Glomerular endothelial cell (primary cell): ENCODE measurements at places on chromosomes 3 and 15. TPM values are rescaled to one million over a fixed set of nuclear protein-coding genes. Genes with fewer than 3 reads are reported as not detected.

The ZNF106 gene
- 28.5 and 34.4 TPM in 2 replicates for total RNA-seq

The ALDH1L1 gene
- not detected in 2 replicates for total RNA-seq

The ATP13A5 gene
- total RNA-seq = not detected in 2 replicates

The AADAC gene
- total RNA-seq = 1.6 and 4.3 TPM in 2 replicates

The OR5K2 gene
- not detected in 2 replicates for total RNA-seq

The GNAI2 gene
- 893 and 1,142 TPM in 2 replicates for total RNA-seq

The NISCH gene
- 90.7 and 113 TPM in 2 replicates for total RNA-seq

The BRK1 gene
- 156 and 202 TPM in 2 replicates for total RNA-seq

The CYP1A1 gene
- 2.0 and 3.7 TPM in 2 replicates for total RNA-seq

The FBXO40 gene
- total RNA-seq = not detected in 2 replicates

The OIP5 gene
- 2.5 and 2.9 TPM in 2 replicates for total RNA-seq

The NRG4 gene
- not detected in 2 replicates for total RNA-seq

The SLC22A14 gene
- 0.18 TPM in 1 of 2 replicates, not detected in the other for total RNA-seq

The TCTA gene
- 18.4 and 28.7 TPM in 2 replicates for total RNA-seq

The FBXW12 gene
- not detected in 2 replicates for total RNA-seq

The DUOX1 gene
- not detected in 2 replicates for total RNA-seq

The ECT2 gene
- 23.0 and 27.4 TPM in 2 replicates for total RNA-seq

The CFAP92 gene
- total RNA-seq = 1.0 and 1.7 TPM in 2 replicates

The EIF1B gene
- 23.0 and 28.7 TPM in 2 replicates for total RNA-seq

The TRH gene
- total RNA-seq = not detected in 2 replicates

The ZPLD1 gene
- 0.10 TPM in 1 of 2 replicates, not detected in the other for total RNA-seq

The ACKR2 gene
- 0.41 TPM in 1 of 2 replicates, not detected in the other for total RNA-seq

The WDR72 gene
- total RNA-seq = 0.34 TPM in 1 of 2 replicates, not detected in the other

The SEC11A gene
- total RNA-seq = 138 and 173 TPM in 2 replicates

The CDCP1 gene
- total RNA-seq = 19.4 and 31.7 TPM in 2 replicates

The VGLL4 gene
- 68.1 and 86.9 TPM in 2 replicates for total RNA-seq

The KCNH8 gene
- not detected in 2 replicates for total RNA-seq

The KLF13 gene
- 41.2 and 52.9 TPM in 2 replicates for total RNA-seq

The CCDC54 gene
- not detected in 2 replicates for total RNA-seq

The PRSS50 gene
- not detected in 2 replicates for total RNA-seq

The PLA2G4F gene
- not detected in 2 replicates for total RNA-seq

The ROPN1 gene
- not detected in 2 replicates for total RNA-seq
